Eye (tissue), 1 donor: ENCODE measurements at places on chromosomes 3 and 15.
A peak's percentile ranks its signal among the peaks of the same experiment; 100 is the strongest.

DNA sequence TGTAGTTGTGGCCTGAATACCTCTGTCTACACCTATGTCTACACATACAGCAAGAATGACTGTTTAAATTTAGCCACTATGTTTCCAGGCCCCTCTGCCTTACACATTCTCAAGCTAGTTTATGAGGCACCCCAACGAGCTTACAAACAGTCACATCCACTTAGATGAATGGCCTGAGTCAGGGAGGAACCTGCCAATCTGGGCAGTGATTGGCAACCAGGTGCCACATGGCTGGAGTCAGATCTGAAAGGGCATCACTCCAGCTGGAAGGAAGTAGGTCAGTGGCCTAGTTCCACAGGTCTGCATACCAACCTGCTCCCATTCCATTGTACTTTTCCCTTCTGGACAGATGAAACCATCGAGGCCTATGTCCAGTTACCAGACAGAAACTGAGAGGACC, 136.3 kb downstream of the FOXP1 start:
- no peak for DNase-seq

GRCh38 chr3:123833398-123833785, 50.7 kb downstream of the MYLK start:
- DNase-seq = no peak

- no peak for DNase-seq
Observed at GRCh38 chr3:58101499-58102389, 93.5 kb downstream of the FLNB start.

DNA sequence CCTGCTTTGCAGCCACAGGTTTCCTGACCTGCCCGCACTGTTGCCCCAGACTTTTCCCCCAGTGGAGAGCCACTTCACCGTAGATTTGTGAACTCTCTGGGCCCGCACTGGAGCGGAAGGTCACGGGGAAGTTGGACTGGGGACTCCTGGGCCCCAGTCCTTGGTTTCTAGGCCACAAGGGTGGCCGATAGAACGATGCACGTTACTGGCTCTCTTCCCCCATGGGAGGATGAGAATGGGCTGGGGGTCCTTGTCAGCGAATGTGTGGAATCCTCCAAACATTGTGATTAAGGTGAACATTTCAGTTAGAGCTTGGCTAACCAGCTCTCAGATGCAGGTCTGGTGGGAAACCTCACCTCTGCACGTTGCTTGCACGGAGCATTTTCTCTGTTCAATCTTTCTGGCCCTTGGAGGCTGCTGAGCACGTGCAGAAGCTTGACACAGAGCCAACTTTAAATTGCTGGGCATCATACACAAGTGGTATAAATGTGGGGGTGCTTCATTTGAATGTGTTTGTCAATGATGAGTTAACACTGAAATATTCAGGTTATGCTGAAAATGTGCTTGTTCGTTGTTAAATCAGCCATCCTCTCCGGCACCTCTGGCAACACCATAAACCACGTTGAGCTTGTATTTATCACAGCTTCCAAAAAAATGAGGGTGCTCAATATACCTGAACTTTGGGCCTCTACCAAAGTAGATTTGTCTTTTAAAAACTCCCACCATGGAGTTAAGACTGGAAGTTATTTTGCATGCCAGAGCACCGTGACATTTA, 976 bp downstream of the DIS3L start:
- peak; percentile 87 for DNase-seq

DNA sequence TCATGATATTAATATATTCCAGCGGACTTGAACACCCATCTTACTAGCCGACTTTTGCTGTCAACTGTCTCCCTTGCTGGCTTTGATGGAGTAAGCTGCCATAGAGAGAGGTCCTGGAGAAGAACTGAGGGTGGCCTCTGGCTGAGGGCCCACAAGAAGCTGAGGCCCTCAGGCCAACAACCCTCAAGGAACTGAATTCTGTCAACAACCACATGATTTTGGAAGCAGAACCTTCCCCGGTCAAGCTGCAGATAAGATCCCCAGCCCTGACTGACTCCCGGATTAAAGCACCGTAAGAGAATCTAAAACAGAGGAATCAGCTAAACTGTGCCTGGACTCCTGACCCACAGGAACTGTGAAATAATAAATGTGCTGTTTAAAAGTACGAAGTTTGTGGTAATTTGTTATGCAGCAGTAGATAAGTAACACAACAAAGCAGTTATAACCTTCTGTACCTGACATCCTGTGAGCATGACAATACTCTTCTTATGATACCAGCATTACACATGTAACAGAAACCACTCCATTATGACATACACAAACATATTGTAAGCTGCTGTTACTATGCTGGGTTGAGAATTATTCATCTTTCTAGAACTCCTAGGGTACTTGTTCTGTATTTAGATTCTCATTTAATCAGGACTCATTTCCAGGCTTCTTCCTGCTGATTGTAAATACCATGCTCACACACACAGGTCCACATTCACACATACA, 66.2 kb downstream of the HES1 start:
- no peak for DNase-seq

DNA sequence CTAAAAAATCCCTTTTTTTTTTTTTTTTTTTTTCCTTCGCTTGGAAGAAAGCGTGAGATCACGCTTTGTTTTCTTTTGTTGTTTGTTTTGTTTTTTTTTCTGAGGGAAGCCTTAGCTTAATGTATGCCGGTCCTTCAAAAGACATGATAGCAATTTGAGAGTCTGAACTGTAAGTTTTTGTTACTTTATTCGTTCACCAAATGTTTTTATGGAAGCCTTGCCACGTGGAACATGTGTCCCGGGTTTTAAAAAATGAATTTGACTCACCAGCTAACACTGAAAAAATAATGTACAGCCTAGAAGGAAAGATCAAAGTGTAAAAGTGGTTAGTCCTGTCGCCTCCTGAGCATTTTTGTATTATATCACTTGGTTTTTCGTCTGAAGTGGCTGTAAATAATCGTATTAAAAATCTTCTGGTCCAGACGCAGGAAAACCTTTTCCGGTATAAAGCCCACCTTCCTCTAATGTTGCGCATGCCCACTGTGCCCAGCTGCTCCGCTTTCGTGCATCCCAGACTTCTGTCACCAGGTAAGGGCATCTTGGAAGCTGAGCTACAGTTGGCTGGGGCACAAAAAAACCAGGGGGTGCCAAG, 795 bp upstream of the MYNN start:
- DNase-seq = peak; percentile 94

GRCh38 chr3:124115956-124116355, 124.0 kb upstream of the ROPN1 start:
- DNase-seq = no peak

- peak; percentile 81 for DNase-seq
Observed at GRCh38 chr3:148075771-148076716, 621.7 kb upstream of the AGTR1 start.

DNA sequence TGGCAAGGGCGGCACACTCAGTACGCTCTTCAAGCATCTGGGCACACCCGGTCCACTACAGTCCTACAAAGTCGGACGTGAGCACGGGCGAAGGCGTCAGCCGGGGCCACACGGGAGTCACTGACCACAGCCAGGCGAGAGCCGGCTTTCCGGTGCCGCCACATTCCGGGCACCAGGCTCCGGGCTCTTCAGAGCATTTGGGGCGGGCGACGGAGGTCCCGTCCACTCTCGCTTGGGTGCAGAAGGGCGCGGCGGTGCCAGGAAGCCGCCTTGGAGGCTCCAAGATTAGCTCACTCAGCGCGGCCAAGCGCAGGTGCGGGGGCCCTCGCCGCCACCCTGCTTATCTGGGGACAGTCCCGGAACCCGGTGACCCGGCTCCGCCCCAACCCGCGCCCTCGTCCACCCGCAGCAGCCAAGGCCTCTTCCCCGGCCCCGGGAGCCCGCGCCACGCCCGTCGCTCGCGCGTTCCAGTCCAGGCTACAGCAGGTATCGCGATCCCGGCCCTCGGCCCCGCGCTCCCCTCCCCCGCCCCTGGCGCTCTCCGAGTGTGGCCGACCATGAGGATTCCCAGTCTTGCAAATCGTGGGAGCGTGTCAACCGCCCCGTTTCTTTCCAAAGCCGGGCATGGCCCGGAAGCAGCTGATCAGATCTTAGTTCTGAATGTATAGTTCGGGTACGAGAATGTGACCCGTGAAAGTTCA, at the start of gene ADPRH:
Gene ADPRH (plus strand): TSS at position 127 of the 701 bp plus-strand sequence. CDS start 2,678 bp downstream, outside the sequence.
- DNase-seq = peak; percentile 93

GRCh38 chr15:51253366-51253765, 85.0 kb downstream of the CYP19A1 start:
- no peak for DNase-seq
